ENCODE measurements at places on chromosomes 4 and X.

- DNase-seq, result no peak
Measured at GRCh38 chr4:1569461-1570151, 114.5 kb downstream of the FAM53A start.

DNA sequence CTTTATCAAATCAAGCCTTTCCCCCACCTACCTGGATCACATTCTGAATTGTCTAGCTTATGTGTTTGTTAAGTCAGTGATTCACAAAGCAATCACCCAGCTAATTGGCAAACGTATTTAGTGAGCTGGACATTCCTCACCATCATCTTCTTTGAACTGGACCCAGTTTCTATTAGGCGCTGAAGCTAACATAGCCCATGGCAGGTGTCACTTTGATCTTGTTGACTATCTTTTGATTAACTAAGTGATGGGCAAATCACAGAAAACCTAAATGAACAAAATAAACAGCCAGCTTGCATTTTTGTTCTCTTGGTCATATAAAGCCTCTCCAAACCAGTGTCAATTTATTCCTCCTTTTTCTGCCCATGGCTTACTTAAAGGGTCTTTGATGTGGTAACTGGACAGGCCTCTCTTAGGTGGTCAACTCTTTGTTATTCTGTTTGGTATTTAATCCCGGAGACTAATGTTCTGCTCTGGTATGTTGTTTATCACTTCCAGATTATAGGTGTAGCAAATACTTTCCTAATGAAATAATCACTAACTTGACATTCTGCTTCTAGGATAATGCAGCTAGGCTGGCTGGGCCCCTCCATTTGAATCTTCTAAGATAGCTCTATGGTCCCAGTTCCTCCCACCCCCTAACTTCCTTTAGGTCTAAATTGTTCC is 105.3 kb upstream of the SMIM10 start:
- no peak for DNase-seq

DNA sequence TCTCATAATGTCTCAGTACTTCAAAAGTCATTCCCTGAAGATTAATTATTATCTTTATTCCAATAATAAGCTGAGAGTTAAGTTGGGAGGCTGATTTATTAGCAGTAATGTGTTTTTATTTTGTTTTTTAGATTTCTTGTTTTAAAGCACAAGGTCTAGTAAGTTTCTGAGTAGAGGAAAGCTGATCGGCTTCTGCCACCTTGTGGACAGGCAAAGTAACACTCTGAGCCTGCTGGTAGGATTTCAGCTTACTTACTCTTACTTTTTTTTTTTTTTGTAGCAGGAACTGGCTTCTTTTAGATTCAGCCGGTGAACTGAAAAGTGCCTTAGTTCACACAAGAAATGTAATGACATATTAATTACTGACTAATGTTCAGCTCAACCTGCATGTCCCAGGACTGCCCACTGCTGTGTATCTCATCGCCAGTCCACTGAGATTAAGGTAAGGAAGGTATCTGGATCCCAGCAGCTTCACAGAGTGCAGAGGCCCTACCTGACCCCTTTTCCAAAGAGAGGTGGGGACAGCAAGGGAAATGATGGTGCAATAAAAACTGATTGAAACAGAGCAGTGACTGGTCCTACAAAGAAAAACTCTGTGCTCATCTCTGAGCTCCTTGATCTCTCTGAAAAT is 126.5 kb downstream of the ADGRA3 start:
- no peak for DNase-seq

DNA sequence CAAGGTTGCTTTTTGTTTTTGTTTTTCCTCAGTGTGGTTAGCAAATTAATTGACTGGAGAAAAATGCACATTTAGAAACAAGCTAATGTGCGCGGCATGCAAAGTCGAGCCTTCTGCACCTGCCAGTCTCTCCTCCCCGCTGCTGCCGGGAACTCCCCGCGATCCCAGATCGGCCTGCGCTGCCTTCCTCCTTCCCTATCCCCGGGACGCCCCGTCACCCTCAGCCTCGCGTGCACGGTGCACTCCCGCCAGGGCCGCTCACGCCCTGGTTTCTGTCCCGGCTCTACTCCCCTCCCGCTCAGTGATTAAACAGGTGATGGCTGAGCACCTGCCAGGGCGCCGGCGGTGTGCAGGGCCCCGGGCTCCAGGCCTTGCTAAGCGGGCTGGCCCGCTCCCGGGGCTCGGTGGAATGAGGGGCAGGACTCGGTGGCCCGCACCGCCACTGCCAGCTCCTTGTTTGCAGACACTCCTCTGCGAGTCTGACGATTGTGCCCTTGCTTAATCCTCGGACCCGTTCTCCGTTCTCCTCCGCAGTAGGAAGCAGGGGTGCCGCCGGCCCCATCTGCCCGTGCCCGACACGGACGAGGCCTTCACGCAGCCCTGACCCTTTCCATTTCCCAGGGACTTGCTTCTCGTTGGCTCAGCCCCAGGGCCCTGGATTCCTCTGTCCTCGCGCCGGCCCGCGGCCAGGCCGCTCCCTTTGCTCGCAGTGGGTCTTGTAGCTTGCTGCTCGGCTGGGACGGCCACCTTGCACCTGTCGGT is 143.4 kb downstream of the TRIML1 start:
- no peak for DNase-seq

GRCh38 chrX:45322382-45322781 is 121.7 kb upstream of the DIPK2B start:
- DNase-seq, result no peak

GRCh38 chr4:23923141-23923540 is 33.3 kb upstream of the PPARGC1A start:
- DNase-seq, result no peak

DNA sequence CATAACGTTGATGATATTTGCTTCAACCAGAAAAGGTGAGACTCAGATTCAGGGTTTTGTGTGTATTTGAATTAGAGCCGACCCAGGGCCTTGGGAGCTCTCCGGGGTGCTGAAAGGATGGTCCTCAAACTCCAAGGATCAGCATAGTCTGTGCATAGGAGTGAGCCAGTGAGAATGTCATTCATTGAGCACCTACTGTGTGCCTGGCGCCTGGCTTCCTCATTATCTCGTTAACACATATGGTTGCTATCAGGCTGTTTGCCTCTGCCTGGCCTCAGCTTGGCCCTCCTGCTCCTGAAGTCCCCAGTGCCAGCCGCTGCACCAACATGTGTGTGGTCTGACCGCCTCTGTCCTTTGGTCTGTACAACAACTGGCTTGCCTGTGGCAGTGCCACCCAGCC is 25.1 kb upstream of the JAKMIP1 start:
- no peak for DNase-seq

DNA sequence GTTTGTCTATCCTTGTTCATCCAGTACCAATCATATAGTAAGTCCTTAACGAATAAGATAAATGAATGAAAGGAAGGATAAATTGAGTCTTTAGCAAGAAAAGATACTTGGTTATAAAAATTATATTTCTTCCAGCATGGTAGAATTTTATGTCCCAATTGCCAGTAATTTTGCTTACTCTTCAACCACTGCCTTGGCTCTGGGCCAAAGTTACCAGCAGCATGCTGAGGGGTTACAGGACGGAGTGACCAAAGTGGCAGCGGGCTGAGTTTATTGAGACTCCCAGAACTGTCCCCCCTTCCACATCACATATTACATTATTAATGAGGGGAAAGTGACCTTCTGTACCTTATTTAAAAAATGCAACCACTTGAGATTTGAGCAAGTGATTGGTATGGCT is 121.7 kb downstream of the RASGEF1B start:
- no peak for DNase-seq

DNA sequence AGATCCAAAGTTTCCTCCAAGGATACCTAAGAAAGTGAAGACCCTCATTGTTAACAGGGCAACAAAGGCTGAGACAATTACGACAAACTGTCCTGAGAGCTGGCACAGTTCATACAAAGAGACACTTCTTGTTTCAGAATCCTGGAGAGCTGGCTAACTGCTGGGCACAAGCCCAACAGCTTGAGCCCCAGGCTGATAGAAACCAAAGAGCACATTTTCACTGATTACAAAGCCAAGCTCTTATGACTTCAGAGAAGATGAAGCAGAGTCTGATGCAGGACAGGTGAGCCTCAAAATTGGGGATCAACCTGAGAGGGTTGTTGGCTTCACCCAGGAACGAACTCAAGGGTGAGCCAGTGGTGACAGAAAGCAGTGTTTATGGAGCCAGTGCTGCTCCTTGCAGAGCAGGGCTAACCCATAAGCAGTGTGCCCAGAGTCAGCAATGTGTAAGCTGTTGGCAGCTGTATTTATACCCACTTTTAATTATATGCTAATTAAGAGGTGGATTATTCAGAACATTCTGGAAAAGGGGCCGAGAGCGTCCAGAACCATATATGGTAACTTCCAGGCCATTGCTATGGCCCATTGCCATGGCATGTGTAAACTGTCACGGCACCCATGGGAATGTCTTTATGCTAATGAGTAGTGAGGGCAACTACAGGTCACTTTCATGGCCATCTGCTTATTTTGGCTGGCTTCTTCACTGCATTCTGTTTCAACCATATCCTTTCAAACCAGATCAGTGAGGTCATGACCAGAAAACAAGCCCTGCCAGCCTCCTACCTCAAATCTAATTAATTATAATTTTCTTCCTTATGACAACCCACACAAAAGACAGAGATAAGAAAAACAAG is 183.7 kb downstream of the EVC2 start:
- DNase-seq, result no peak

GRCh38 chrX:1614927-1615326 is at the start of gene ASMT:
Gene ASMT (plus strand): TSS chrX:1615059. CDS start chrX:1615200, 141 bp downstream.
- DNase-seq, result no peak

DNA sequence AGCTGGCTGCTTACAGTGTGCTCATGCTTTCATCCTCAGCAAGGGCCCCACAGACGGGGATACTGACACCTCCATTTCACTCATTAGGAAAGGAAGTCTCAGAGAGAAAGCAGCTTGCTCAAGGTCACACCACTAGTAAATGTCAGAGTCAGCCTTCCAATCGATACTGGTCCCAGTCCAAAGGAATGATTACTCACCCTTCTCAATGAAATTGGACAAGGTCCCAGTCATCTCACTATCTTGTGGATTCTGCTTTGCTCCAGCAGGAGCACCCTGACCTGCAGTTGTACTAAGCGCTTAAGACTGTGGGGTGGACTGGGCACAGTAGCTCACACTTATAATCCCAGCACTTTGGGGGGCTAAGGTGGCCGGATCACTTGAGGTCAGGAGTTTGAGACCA is 132.2 kb upstream of the SLC34A2 start:
- no peak for DNase-seq

DNA sequence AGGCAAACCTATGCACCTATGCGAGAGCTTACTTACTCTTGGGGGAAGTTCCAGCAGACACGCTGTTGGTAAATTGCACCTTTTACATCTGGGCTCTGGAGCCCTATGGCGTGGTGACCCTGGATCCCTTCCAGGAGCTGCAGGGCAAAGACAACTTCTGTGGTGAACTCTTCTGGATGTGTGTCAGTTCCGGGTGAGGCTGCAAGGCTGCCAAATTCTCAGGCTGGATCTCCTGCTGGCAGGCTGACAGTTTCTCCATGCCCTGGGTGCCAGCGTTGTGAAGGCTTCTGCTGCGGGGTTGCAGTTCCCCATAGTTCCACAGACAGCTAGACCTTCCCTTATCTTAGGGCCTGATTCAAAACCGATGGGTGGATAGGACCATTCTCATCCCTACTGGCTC is 37.9 kb downstream of the RAP2C start:
- DNase-seq, result no peak

GRCh38 chr4:182532441-182532840 is 289.2 kb downstream of the TENM3 start:
- DNase-seq, result no peak

DNA sequence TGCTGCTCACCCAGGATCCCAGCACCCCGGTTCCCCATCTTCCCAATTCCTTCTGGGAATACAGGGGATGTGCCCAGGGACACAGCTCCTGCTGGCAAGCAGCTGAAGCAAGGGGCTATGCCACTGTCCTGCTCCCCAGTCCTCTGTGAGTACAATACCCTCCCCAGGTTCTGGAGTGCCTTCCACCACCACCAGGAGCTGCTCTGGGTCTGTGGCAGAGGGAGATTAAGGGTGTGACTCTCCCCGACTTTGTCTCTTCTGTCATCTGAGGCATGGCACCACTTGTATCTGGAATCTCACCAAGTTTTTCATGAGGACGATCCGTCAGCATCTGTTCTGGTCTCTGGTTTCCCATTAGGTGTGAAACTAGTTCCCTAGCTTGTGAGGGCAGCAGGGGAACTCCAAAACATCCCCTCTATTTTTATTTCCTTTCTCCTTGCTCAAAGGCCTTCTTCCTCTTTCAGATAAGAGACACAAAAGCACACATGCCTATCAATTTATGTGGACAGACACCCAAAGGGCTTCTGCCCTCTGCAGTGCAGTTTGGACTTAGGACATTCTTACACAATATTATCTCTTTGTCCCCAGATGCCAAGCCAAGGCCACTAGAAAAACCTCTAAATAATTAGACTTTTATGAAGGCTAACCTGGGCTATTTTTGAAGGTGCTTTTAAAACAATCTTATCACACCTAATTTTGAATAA is 26.8 kb downstream of the MGST2 start:
- no peak for DNase-seq

DNA sequence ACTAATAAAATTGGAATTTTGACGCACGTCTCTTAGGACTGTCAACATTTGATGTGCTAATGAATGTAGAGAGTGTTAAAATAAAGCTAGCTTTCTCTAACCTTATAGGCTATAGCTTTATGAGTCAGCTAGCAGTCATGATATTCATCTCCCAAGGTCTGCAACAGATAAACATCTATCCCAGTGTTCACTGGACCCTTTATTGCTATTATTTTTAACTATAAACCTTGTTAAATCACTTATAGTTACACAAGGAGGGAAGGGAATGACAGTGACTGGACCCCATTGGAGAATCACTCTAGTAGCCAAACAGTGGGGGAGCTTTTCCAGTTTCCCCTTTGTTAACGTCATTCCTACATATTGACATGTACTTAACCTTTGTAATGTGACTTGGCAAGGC is 67.9 kb upstream of the SHISA3 start:
- no peak for DNase-seq

GRCh38 chrX:132956421-132957210 is 1.8 kb downstream of the HS6ST2 start:
- DNase-seq, result no peak

- DNase-seq, result no peak
Measured at GRCh38 chr4:8541981-8542715, 38.0 kb upstream of the GPR78 start.
